Hippocampal formation (tissue), 2 donors: ENCODE measurements at places on chromosomes 7 and 10.

DNA sequence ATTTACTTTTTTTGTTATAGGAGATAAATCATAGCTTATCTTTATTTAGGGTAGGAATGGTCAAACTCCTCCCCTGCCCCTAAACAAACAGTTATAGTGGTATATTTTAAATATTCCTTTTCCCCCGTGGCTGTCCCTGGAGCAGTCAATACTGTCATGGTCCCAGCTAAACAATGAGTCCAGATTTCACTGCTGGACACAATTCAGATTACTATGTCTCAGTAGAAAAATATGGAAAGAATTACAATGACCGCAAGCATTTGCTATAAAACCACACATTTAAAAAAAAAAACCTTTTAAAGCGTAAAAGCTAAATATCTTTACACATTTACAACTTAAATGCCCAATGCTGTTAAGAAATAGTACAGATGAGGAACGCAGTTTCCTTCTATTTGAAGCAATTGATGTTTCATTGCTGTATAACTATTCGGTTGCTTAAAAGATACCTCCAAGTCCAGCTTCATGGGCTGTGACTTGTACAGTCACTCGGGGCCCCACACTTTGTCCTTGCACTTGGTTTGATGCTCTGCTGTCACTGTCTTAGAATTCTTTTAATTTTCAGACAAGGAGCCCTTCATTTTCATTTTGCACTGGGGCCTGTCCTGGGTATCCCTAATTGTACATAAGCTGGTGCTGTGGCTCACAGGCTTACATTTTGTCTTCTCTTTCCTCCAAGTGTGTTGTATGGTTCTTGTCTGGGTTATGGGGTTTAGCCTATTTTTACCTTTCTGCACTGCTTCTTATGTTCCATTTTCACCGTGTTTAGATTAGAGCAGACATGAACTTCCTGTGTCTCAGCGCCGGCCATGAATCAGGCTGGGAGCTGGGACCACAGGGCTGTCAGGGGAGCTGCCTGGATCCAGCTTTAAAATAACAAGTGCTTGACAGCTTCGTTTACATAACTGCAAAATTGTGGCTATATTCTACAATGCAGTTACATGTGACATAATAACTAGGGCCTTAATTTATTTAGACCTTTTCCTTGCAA is 530.2 kb upstream of the FZD8 start:
- no peak for DNase-seq

GRCh38 chr7:3861386-3861785 is 560.3 kb downstream of the SDK1 start:
- no peak for DNase-seq

DNA sequence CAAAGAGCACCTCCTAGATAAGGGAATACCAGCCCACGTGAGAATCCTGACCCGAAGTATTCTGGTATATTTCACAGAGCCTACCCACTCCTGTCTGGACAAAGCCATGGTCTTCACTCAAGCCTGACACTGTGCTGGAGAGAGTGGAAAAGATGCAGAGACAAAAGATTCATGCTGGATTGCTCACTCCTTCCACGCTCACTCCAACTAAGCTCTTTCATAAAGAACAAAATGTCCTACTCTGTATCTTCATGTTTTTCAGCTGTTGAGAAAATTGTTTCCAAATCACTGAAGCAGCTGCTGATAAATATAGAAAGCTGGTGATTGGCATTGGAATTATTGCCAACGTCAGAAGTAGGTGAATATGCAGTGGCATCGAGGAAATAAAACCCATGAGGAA is 106.0 kb downstream of the ABLIM1 start:
- no peak for DNase-seq

- no peak for DNase-seq
Measured at GRCh38 chr7:70052691-70053090, 454.4 kb downstream of the AUTS2 start.

DNA sequence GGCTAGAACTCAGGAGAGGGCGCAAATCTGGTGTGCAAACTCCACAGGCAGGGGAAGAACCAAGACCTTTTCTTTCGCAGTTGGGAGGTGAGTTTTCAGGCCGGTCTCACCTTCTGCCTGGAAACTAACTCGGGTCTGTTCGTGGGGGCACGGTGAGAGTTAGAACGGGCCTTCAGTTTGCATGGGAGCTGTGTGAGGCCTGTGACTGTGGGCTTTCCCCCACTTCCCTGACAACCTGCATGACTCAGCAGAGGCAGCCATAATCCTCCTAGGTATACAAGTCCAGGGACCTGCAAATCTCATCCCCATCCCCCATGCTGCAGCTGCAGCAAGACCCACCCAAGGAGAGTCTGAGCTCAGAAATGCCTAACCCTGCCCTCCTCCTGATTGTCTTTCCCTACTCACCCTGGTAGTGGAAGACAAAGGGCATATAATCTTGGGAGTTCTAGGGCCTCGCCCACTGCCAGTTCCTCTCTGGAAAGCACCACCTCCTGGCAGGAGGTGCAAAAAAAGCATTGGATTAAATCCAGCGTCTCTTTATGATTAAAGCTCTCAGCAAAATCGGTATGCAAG is 194.9 kb upstream of the ETV1 start:
- no peak for DNase-seq

DNA sequence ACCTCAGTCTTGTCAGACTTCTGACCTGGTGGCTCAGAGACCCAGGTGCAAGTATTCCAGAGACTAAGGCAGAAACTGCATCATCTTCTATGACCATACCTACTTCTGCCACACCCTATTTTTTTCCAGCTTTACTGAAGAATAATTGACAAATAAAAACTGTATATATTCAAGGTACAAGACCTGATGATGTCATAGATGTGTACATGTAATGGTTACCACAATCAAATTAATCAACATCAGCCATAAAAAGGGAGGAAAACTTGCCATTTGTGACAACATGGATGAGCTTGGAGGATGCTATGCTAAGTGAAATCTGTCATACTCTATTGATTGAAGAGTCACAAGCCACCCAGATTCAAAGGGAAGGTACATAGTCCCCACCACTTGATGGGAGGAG is 815.6 kb downstream of the SORCS1 start:
- no peak for DNase-seq
